ENCODE measurements at places on chromosomes 1 and 21.

DNA sequence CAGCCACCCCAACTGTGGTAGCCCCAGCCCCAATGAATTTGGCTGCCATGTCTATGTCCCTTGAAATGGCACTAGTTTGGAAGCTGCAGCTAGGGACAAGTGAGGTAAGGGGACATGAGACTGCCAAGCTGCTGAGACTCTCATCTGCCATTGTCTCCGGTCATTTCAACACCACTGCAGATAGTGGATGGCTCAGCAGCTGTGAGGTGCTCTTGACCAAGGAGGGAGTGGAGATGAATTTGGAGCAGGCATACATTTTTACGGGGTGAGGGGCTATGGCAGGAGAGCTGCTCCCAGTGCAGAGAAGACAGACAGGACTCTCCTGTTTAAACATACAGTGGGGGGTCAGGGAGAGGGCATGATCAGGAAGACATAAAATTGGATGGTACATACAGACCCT is 315.5 kb upstream of the CAMK1G start:
- no peak for DNase-seq

DNA sequence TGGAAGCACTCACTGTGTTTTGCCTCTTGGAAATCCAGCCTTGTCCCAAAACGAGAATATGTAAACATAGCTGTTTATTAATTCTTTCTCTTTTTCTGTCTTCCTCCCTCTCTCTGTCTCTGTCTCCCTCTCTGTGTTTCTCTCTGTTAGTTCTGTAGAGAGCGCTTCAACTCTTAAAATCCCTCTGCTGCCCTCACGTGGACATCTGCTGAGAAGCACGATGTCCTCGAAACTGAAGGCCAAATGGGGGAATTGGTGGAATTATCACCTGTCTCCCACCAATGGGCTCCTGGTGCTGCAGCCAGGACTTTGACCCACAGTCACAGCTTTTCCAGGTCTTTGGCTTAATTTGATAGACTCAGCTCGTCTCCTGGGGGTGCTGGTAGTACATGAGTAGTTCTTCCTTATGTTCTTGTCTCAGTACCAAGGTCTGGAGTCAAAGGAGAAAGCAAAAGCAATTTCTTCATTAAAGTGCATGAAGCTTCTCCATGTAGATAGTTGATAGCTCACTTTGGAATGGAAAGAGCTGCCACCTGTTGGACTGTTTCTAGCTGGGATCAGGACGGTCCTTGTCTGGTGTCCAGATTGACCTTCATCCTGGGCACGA is 5.5 kb upstream of the GBP6 start:
- DNase-seq, result peak; percentile 50

DNA sequence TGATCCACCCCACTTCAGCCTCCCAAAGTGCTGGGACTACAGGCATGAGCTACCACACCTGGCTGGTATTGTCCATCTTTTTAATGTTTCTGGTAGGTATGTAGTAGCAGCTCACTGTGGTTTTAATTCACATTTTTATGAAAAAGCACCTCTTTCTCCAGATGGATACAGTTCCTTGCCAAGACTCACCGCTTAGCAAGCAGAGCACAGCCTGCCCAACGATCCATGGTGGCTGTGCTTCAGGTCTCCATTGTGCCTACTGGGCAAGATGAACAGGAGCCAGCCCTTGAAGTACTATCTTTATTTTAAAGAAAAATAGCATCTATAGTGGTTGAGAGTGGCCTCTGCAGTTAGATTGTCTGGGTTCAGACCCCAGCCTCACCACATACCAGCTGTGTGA is 37.6 kb upstream of the GRHL3 start:
- DNase-seq, result no peak

DNA sequence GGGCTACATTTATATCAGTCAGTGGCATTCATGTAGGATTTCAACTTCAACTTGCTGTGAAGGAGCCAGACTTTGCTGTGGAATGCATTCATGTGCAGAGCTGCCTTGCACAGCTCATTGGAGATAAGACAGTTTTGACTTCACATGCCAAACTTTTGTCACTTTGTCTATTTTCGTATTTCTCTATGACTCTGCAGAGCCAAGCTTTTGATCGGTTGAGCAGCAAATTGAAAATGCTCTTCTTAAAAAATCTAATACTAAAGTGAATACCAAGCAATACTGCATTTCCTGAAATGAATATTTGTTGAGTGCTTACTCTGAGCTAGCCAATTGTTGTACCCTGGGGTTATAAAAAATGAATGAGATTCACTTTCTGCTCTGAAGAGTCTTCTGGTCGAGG is 388.7 kb downstream of the ST6GALNAC3 start:
- DNase-seq, result no peak

DNA sequence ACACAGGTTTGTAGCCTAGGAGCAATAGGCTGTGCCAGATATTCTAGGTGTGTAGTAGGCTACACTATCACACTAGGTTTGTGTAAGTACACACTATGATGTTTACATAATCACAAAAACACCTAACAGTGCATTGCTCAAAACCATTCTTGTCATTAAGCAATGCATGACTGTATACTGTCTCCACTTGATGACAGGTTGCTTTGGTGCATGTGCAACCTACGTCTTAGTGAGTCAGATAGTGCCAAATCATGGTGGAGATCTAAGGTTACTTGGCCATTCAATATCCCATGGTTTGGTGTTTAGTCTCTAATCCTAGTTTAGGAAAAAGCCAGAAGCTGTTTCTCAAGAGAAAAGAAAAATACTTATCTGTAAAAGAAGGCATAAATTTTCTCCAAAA is 181.1 kb downstream of the KCNK2 start:
- no peak for DNase-seq

DNA sequence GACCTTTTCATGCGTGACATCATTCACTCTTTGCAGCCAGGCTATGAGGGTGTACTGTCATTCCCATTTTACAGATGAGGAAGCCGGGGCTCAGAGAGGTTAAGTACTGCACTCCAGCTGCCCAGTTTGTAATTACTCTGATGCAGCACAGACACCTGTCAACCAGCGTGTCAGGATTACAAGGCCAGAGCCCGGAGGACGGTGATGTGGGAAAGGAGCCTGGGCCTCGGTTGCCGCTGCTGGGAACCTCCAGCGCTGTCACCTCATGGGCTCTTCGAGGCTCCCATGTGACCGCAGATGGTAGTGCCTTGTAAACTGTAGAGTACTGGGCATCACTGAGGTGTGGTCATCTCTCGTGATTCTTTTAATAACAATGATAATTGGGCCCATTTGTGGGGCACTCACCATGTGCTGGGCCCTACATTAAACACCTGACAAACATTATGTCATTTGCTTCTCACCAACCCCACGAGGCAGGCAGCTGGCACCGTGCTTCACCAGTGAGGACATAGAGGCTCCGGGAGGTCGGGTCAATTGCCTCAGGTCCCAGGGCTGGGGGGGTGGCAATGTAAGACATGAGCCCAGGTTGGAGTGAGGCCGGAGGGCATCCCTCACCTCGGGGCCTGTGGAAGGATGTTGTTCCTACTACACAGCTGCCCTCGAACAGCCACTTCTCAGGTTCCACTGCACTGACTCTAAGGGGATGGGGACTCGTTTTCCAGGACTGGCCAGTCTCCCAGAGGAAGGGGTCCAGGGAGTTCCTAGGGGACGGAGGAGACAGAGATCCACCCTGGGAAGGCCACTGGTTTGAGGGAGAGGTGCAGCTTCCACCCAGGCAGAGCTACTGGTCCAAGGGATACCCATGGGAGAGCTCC is 42.8 kb upstream of the PADI1 start:
- no peak for DNase-seq

DNA sequence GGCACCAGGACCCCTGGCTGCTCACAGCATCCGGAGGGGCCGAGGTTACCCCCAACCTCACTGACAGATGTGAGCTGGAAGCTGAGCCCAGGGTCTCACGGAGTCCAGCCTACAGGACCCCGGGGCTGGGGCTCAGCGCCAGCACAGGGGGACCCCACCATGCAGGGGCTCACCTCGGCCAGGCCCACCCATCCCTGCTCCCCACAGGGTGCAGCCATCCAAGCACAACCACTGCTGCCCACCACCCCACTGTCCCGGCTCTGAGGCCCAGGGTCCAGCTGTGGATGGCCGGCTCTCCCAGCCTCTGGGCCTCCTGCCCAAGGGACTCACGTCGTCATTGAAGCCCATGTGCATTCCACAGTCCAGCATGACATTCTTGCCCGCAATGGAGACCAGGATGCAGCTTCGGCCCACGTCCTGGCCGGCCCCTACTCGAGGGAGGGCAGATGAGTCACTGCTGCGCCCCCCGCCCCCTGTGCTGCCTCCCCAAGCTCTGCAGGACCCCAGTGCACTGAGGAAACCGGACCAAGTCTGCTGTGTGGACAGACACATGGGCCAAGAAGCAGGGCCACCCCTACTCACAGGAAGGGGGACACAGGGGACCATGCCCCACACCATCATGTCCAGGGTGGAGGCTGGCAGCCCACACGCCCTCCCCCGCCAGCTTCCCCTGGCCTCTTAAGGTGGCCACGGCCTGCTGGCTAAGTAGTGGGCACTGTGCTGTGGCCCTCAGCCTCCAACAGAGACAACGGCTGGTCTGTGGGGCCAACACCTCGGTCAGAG is 3.6 kb downstream of the INTS11 start:
- DNase-seq, result no peak

- DNase-seq, result no peak
Observed at GRCh38 chr1:181037386-181037785, 3.6 kb downstream of the MR1 start.

- DNase-seq, result no peak
Observed at GRCh38 chr21:45979651-45980050, 1.9 kb upstream of the COL6A1 start.

DNA sequence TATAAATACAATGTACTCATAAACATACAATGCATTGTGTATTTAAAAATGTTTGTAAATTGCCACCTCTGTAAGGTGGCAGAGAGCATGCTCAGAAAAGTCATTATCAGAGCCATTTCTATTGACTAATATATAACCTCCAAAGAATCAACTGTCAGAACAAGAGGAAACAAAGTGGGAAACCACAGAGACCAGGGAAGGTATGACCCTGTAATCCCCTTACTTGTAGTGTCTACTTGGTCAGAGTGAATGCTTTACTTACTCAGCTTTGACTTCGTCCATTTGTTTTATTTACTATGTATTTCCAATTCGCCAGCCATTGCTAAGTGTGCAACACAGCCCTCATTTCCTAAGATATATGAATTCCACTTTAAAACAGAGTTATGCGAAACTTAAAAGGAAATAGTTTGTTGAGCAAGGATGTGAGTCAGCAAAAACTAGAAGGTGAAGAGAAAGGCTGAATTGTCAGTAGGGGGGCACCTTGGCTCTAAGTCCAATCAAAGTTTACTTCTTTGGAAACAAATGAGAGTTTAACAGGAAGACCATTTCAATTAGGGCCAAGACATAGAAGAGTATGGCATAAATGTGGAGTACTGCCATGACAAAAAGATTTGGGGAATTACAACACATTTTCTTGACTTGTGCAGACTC is 671.7 kb upstream of the PTBP2 start:
- no peak for DNase-seq

DNA sequence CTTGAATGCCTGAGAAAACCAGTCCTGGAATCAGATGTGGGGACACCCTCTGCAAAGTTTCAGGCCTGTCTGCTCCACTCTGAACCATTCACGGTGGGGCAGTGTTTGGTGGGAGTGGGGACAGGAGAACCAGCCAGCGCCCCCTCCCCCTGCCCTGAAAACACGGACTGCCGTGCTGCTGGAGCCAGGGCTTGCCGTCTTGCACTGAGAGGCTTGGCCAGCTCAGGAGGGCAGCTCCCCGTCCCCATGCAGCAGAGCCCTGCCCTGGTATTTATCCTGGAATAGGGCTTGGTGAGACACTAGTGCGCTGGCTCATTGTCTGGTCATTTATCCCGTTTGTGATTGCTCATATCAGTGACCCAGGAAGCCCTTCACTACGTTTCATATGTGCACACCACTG is 3.9 kb downstream of the S100B start:
- DNase-seq, result no peak

DNA sequence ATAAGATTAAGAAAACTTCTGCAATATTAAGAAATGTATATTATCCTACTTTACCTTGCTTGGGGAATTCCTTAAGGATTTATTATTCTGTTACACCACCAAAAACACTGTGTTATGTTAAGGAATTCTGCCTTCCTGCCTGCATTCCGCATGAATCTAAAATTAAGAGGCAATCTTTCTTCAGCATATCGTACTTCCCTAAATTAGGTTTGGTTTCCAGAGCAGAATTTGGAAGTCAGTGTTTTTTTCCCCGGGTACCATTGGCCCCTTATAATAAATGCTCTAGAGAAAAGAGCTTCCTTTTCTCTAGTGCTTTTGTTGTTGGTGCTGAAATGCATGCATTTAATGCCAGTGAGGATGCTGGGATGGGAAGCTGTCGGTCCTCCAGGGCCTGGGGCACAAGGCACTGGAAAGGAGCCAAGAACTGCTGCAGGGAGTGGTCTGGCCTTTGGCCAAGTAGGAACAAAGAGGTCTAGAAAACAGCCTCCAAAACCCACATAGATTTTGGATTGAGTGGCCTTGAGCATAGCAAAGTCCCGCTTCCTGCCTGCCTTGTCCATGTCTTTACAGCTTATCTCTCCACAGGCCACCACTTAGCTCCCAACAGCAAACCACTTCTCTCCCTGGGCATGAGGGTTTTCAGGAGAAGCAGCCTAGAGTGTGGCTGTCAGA is 69.9 kb downstream of the RRAGC start:
- no peak for DNase-seq

- DNase-seq, result peak; percentile 76
Observed at GRCh38 chr1:53681977-53682685, 56.8 kb downstream of the GLIS1 start.

- no peak for DNase-seq
Observed at GRCh38 chr1:224392411-224393249, 36.0 kb downstream of the CNIH4 start.

- DNase-seq, result no peak
Observed at GRCh38 chr1:88013485-88013884, 670.6 kb upstream of the PKN2 start.

DNA sequence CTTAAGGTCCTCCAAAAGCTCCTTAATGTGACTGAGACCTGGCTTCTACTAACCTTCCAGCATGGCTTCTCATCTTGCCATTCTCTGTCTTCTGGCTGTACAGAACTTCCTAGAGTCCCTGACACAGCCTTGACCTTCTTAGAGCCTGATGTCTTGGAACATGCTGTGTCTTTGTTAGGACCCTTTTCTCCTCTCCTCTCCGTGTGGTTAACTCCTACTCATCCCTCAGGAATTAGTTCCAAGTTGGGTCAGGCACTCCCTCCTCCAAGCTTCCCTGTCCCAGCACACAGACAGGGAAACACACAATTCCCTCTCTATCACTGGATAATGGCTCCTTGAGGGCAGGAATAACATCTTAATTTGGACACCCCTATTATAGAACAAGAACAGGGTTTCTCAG is 275.4 kb upstream of the USP24 start:
- no peak for DNase-seq

GRCh38 chr1:225857256-225857655 is 24.9 kb downstream of the TMEM63A start:
- no peak for DNase-seq

- no peak for DNase-seq
Observed at GRCh38 chr1:119316870-119317416, 51.6 kb upstream of the HAO2 start.

DNA sequence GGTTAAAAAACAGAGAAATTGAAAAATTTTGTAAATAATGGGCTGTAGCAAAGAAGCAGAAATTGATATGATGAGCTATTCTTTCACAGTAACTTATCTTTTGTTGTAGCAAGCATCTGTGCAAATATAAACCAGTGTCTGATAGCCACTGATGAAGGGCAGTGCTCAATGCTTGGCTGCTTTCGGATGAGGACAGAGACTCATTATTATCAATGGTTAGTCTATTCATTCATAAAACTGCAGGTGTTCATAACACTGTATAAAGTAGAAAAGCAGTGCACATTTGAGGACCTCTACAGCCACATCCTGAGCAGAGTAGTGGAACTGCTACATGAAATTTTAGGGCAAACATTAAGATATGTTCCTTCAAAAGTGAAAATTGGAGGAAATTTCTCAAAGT is 107.2 kb downstream of the FAF1 start:
- DNase-seq, result no peak
